ENCODE measurements at places on chromosomes 4 and X.

GRCh38 chr4:6189511-6189910, 10.8 kb downstream of the JAKMIP1 start:
- no peak for DNase-seq

- DNase-seq: no peak
Measured at GRCh38 chr4:37729649-37730004, 43.5 kb upstream of the RELL1 start.

DNA sequence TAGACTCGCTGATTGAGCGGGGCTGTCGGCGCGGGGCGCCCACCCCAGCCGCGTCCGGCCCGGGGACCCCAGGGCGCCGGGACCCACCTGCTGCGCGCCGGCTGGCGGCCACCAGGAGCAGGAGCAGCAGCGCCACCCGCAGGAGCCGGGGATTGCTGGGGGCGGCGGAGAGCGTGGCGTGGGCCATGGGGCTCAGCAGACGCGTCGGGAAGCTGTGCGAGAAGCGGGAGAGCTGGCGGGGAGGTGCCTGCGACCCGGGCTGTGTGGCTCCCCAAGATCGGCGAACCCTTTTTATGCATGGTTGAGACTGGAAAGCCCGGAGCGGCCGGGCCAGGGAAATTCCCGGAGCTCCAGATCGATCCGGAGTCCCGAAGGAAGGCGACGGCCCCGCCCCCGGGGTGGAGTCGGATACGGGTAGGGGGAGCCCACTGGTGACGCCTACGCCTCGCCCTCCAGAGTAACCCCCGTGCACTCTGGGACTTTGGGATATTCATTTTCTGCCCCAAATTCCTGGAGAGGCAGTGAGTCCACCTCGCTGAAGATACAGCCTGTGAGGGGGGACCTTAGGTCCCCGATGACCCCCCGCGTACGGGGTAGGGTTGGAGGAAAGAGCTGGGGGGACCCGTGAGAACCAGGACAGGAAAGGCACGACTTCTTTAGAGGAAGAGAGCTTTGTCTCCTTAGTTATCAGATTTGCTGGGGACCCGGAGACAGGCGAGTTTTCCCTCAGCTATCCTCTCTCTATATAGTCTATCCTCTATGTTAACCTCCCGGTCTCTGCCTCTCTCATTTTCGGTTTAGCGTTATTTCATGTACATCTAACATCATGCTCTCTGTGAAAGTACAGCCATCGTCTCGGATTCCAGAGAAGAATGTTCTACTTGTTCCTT, at the start of gene CXCL3:
CXCL3 (minus strand) TSS at position 265 of the 890 bp plus-strand sequence; CDS start at position 187, 78 bp downstream.
- DNase-seq: peak; percentile 41

DNA sequence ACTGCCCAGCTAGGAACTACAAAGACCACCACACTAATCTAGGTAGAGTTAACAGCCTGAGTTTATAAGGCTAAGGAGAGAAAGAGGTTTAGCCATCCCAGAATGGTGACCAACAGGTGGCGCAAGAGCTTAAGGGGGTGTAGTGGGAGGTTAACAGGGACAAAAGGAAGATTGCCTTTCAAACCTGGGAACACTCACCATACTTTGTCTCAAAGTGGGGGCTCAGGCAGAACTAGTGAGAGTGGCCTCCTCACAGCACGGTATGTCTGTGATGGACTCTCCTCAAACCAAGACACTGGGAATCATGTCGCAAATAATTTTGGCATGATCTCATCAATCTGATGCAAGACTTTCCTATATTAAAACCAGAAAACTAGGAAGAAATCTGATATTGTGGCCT, 23.4 kb downstream of the CCNI start:
- no peak for DNase-seq

DNA sequence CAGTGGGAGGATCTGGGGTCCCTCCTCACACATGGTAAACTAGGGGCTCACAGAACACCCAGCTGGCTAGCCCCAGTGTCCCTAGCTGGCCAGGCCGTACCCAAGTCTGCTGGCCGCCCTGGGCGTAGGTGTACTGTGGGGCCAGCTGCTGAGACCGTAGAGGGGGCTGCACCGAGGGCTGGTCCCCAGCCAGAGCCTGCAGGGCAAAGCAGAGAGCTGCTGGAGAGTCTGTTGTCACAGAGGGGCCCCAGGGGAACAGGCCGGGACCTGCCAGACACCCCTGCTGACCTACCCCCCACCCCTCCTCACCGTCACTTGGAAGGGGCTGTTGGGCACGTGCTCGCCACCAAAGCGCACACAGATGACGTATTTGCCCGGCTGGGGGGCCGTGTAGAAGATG, 19.9 kb downstream of the FLNA start:
- DNase-seq: no peak

DNA sequence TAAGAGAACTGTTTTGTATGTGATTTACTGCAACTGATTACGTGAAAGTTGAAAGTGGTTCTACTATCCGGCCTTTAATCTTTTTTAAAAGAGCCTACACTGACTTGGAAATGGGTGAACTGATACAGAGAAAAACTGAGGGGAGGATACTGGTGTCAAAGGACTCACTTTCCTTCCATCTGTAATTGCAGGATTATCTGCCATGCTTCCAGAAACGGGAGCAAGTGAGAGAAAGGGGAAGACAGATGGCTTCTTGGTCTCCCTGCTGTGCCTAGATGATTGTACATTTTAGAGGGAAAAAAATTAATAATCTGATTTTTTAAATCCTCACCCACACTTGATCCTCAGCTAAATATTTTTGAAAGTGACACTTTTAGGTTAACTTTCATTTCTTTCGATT, 88.3 kb upstream of the GRID2 start:
- no peak for DNase-seq

DNA sequence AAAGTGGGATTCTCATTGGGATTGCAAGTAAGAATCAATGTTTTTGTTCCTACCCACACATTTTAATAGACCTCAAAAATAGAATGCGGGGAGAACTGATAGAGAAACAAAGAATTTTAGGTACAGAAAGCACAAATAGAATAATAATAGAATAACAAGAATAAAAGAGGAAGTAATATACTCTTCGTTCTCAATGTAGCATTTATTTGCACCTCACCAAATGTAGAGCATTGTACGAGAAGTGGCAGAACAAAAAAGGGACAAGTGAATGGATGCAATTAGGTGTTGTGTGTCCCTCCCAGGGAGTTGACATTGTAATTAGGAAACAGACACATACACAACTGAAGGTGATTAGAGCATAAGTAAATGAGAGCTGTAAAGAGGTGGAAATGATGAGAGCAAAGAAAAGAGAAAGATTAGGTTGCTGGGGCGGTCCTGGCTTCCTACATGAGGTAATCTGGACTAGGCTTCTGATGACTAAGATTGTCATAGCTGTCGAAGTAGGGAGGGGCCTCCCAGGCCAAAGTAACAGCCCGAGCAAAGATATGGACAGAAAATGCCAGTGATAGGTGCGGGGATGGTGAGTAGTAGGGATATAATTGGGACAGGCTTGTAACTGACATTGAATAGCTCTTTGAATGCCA, 10.4 kb downstream of the RAB9A start:
- DNase-seq: no peak

DNA sequence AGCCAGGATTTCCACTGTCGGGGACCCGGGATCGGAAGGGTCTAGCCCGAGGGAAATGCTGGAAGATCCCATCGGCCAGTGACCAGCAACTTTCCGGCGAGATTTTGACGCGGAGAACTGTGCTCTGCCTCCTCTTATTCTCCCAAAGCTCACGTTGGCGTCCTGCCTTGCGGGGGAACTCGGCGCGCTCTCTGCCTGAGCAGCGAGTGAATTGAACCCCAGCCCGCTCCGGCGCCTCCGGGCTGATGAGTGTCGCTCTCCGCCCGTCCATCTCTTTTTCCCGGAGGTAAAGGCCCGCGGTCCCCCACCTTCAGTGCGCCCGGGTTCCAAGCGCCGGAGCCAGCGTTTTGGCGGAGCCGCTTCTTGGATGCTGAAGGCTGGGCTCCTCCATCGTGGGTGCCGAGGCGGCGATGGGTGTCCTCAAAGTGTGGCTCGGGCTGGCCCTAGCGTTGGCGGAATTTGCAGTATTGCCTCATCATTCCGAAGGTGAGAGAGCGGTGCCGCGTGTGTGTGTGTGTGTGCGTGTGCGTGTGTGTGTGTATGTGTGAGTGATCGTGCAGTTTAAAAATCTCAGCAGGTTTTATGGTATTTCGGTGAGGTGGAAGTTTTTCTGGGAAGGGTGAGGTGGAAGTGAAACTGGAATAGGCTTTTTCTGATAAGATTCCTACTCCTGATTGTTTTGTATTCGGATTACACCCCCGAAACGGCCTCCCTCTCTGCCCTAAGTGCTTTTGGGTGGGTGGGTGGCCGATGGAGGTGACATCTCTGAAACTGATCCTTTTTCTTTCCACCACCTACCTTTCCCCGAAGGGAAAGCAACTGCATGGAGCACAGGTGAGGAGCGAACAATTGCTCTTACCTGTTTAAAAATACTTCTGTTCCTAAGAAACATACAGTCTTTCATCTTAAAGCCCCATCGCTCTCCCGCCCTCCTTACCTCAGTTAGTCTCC, 752 bp downstream of the FRAS1 start:
- no peak for DNase-seq

DNA sequence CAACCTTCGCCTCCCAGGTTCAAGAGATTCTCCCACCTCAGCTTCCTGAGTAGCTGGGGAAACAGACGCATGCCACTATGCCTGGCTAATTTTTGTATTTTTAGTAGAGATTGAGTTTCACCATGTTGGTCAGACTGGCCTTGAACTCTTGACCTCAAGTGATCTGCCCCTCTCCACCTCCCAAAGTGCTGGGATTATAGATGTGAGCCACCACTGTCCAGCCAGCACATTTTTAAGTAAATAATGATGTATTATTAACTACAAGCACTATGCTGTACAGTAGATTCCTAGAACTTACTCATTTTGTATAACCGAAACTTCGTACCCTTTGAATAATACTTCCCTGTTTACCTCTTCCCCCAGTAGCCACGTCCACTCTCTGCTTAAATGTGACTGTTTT, 96.0 kb upstream of the GABRG1 start:
- no peak for DNase-seq
